ENCODE measurements at places on chromosomes 7 and 10.

GRCh38 chr10:88963318-88963717, 10.7 kb upstream of the ACTA2 start:
- DNase-seq = no peak

- DNase-seq = no peak
These were observed 27.2 kb upstream of the AP5Z1 start for GRCh38 chr7:4748231-4748681.

DNA sequence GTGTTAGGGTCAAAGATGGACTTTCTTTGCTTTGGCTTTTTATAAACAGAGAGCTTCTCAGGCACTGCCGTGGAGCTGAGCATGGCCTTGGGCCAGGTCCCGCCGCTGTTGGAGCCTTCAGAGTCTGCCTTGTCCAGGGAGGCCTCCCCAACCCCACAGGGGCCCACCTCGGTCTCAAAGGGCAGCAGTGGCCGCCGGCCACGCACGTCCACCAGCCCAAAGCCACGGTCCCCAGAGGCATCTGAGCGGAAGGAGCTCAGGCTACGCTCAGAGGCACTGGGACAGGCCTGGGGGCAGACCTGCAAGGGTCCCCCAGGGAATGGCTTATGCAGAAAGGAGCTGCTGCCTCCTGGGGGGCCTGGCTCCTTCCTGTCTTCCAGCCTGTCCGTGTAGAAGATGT, 105.0 kb downstream of the DLG5 start:
- DNase-seq = no peak

- no peak for DNase-seq
These were observed 316.8 kb upstream of the NFE2L3 start for GRCh38 chr7:25835197-25835596.

DNA sequence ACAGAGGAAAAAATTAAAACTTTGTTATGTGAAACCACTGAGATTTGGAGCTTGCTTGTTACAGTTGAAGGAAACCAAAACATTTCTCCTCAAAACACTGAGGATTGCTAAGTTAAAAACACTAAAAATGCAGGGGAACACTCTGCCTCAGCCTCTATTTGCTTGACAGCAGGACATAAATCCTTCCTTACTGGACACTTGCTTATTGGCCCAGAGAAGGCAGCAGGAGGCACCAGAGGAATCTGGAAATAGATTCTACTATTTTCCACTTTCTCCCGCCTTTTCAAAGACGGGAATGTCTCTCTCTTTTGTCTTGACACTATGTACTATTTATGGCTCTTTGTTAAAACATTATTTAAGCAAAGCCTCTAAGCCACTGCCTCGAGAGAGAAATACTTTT, 67.9 kb downstream of the MTURN start:
- DNase-seq = no peak

- peak; percentile 34 for DNase-seq
These were observed 79.0 kb downstream of the AUTS2 start for GRCh38 chr7:69677054-69677852.

- DNase-seq = no peak
These were observed 45.6 kb downstream of the TPST1 start for GRCh38 chr7:66250711-66251110.

DNA sequence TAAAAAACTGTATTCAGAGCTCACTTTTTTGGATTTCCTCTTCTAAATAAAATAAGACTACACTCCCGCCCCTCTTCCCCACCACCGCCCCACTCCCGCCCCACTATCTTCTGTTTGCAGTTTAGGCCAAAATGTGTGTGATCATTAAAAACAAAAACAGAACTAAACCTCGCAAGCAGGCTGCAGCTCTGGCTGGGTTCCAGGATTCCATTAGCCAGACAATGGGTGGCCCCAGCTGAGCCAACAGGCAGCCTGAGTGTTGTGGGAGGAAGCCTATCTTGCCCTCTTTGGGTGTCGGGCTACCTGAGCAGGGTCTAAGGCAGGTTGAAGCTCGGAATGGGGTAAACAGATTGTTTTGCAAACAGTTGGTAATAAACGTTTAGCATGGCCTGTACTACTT, 41.7 kb downstream of the ARL4A start:
- DNase-seq = peak; percentile 87

GRCh38 chr10:7797582-7797981, 9.6 kb downstream of the ATP5F1C start:
- no peak for DNase-seq

GRCh38 chr10:116241642-116242410, 31.2 kb downstream of the GFRA1 start:
- no peak for DNase-seq

DNA sequence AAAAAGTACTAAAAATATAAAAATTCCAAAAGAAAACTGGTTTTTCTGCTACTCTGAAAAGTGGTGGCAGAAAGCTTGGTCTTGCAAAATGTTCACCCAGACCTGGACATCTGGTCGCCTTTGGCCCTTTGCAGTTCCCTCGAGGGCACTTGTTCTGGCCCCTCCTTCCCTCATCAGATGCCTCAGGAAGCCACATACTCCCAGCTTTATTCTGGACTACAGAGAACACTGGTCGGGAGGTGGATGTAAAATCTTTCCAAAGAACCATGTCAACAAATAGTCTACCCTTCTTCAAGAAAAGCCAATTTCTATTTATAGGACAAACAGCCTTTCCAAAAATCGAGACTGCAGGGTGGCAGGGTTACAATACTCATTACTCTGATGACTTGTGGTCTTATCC, 726.1 kb downstream of the TNS3 start:
- DNase-seq = no peak

DNA sequence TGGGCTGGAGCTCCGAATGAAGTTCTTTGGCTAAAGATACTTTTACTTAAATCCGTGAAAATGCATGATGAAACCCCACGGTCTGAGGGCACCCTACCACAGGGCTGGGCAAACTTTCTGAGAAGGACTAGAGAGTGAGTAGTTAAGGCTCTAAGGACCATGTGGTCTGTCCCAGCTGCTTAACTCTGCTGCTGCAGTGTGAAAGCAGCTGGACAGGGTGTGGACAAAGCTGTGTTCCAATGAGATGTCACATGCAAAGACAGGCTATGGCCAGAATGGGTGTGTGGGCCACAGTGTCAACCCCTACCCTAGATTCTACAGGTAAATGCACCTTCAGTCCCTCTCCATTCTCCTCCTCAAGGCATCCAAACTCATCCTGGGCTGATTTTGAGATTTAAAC, 18.8 kb downstream of the PDIA4 start:
- no peak for DNase-seq

DNA sequence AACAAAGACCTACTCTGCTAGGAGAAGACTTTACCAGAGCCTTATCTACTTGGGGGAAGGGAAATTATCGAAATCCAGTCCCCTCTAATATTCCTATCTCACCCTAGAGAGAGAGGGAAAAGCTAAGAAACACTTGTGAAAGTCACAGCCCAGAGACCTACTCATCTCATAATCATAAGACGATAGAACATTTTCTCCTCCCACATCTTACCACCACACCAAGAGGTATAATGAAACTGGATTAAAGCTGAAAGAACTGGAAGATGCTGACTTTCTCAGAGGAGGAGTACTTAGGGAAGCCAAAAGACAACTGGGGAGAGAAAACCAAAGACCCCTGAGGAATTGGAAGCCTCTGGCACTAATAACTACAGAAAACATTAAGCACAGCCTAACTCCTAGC, 10.8 kb upstream of the CPA5 start:
- DNase-seq = no peak

- no peak for DNase-seq
These were observed 232.2 kb downstream of the TRIL start for GRCh38 chr7:28725911-28726310.

DNA sequence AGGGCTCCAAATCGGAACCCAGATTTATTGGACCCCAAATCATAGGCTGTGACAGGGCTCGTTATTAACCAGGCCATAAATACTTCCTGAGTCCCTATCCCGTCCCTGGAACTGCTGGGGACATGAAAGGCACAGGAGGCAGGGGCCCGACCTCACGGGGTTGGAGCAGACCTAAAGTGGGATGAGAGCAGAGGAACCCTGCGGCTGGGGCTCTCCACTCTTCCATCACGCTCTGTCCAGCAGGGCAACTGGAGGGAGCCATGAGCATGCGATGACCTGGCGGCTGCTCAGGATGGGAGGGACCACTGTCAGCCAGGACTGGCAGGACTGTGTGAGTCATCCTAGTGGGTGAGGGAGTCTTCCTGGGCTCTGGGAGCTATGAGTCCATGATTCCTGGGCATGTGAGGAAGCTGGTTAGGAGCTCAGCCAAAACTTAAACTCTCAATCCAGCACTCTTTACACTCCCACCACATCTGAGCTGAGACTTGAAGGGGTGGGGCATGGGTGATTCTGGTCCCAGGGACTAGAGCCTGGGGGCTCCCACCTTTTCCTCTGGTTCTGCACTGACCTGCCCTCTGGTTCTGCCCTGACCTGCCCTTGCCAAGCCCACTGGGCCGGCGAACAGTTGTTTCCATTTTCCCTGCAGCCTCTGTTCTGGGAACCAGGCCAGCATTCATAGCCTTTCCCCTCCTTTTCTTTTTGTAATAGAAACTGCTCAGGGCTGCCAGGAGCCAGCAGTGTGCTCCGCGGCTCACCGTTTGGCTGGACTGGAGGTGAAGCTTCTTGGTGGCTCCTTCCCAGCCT, 47.1 kb downstream of the SYPL1 start:
- DNase-seq = peak; percentile 34

DNA sequence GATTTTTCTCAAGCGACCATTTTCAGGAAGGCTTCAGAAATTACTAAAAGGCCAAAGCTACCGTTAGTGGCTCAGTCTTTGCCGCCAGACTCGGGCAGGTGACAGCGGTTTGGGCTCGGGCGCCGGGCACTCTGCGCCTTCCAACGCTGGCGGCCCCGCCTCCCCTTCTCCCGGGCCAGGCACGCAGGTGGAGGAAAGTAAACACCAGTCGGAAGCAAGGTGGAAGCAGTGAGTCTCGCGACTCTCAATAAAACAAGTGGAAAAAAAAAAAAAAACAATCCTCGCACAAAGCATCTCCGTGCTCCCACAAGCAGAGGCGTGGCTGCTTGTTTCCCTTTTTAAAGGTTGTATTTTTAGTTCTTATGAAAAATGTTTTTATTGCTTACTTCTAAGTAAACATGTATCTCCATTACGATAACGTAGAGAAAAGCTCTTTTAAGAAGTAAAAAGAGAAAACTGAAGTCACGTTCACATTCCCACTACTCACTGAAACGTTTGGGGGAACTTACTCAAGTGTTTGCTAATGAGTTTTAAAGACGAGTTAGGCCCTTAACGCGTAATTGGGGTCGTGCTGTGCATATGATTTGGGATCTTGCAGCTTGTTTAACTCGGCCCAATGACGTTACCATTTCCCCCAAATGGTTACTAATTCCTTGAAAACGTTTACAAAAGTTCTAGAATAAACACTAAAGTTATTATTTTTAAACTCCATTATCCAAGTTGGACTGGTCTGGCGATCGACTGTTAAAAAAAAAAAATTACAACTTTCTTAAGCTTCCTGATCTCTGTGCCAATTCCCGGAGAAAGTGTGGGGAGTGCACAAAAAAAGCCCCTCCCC, 864 bp downstream of the CDCA7L start:
- peak; percentile 82 for DNase-seq

- DNase-seq = no peak
These were observed 87.4 kb upstream of the TNS3 start for GRCh38 chr7:47669178-47669891.

DNA sequence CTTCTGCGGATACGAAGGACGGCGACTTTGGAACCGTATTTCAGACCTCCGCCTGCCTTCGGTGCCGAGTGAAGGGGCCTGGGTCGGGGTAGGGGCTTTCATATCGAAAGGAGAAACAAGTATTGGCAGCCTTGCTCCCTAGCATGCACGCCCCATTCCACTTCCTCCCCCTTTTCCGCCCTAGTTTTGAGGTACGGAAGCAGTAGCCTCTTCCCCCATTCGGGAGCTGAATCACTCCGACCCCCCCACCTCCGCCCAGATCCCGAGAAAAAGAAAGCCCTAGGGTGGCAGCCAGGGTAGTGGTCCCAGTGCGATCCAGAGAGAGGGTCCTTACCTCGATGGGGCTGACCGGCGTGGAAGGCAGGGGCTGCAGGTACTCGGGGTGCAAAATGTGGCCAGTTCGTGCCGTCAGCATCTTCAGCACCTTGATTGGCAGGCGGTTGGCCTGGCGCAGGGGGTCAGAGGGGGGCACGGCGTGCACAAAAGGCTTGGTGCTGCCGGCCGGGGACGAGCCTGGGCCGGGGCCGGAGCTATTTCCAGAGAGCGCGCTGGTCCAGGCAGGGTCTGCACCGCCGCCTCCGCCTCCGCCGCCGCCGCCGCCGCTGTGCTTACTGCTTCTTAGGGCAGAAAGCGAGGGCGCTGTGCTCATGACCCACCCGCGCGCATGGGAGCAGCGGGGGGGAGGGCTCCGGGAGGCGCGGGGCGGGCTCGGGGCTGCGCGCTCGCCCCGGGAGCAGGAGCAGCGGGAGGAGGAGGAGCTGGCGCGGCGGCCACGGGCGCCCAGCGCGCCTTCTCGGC, 594 bp downstream of the ZNF503 start:
- DNase-seq = peak; percentile 23

DNA sequence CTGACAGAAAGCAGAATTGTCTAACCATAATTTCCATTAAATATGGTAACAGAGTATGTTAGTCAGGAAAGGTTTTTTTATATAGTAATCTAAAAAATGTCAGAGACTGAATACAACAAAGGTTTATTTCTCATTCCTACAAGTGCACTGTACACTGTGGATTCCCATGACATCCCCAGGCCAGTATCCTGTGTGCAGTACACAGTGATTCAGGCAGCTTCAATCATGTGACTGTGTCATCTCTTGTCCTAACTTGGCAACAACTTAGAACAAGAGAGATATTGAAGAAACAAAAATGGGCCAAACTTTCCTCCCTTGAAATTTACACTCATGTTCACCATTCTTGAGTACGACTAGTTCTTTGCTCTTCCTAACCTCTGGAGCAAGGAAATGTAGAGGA, 189.8 kb upstream of the SEMA3A start:
- DNase-seq = no peak

- DNase-seq = no peak
These were observed 27.8 kb upstream of the NUB1 start for GRCh38 chr7:151313857-151314256.

GRCh38 chr7:29588900-29589696, 25.5 kb downstream of the PRR15 start:
- DNase-seq = peak; percentile 22

GRCh38 chr10:47300429-47300931, 483 bp downstream of the GDF10 start:
- no peak for DNase-seq

- DNase-seq = peak; percentile 8
These were observed 46.2 kb upstream of the PDE1C start for GRCh38 chr7:32116436-32116835.

All from NCI-H2171 (cell line).